ENCODE measurements at places on chromosomes 4 and X.
A peak's percentile ranks its signal among the peaks of the same experiment; 100 is the strongest.

- no peak for DNase-seq
Measured at GRCh38 chr4:185925910-185926360, 113.9 kb upstream of the SORBS2 start.

DNA sequence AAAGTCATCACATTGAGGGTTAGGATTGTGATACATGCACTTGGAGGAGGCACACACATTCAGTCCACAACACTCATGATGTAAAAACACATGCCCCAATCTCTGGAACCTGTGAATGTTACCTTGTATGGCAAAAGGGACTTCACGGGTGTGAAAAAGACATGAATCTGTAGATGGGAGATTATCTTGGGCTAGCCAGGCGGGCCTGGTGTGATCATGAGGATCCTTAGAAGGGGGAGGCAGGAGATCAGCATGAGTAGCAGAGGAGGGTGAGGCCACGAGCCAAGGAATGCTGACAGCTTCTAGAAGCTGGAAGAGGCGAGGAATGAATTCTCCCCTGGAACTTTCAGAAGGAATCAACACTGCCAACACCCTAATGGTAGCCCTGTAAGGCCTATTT lies 77.5 kb upstream of the ENPP6 start:
- no peak for DNase-seq

DNA sequence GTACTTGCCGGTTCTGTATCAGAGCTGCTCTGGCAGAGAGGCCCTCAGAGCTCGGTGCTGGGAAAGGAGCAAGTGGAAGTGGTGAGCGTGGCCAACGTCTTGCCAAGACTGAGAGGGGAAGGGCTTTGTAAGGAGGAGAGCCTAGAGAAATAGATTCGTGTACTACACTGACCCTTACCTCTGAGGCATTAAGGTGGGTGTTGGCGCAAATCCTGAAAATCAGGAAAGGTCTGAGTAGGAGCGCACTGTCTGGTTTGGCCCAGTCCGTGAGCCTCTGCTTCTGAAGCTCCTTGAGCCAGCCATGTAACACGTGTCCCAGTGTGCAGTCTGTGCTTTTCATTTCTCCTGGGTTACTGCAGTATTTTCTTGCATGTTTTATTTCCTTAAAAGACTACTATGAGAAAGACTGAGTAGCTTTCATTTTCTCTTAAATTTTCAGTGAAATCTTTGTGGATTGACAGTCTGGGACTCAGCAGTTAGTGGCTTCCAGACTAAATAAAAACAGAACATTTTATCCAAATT lies 140.5 kb downstream of the SOWAHB start:
- no peak for DNase-seq

DNA sequence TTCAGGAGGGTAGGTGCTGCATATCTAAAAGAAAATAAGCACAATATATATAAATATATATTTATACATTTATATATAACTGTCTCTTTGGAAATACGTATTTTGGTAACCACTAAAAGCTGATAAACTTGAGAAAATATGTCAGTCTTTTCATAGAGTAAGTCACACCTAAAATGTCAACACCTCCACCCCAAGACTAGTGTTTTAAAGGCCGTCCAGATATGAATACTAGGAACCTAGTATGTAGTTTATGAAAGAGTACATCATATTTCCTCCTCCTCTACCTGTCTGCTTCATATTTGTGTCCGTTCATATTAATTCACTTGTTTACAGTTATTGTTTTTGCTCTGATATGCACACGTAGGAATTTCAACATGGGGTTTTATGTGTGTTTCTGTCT lies 45.2 kb downstream of the MTMR8 start:
- no peak for DNase-seq

DNA sequence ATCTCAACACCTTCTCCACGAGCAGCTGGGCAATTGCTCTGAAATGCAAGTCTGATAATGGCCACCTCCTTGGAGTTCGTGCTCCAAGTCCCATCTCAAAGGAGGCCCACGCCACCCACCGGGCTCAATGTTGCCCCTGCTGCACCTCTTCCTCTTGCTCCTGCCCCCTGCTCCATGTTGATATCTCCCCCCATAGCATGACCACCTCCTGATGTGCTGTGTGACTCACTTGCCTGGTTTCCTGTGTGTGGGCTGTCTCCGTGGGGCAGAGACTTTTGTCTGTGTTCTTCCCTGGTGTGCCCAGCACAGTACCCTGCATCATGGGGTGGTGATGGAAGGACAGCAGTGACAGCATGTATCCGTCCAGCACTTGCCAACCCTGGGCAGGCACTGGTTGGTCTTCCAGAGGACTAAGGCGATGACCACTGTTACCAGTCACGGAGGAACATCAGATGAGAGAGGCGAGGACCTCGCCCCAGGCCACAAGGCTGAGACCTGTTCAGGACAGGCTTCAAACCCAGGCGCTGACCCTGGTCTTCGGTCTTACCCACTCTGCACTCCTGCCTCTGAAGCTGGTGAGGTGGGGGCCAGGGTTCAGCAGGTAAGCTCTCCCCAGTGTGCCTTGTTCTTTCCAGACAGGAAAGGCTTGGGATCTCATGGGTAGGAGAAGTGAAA lies 104.6 kb upstream of the LRPAP1 start:
- DNase-seq, result no peak

- no peak for DNase-seq
Measured at GRCh38 chrX:40415675-40416074, 165.1 kb upstream of the ATP6AP2 start.

DNA sequence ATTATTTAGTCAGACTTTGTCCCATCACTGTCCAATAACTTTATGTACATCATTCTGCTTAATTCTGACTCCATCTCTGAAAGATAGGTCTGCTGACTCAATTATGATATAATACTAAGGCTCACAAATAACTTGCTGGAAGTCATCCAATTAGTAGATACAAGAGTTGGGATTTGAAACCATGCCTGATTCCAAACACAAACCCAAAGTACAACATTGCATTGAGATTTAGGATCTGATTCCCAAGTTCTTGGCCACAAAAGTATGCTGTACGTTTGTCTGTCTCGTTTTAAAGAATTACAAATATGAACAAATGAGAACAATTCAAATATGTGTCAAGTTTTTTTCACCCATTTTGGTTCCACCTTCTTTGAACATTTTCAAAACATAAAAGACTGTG lies 108.8 kb downstream of the AMELX start:
- no peak for DNase-seq

GRCh38 chr4:52142816-52143215 lies 91.7 kb downstream of the SPATA18 start:
- DNase-seq, result no peak

GRCh38 chrX:49816435-49816834 lies 12.7 kb upstream of the PAGE4 start:
- no peak for DNase-seq

GRCh38 chr4:21901831-21902230 lies 46.7 kb downstream of the KCNIP4 start:
- DNase-seq, result no peak

GRCh38 chr4:142336251-142336934 lies 509.7 kb downstream of the INPP4B start:
- no peak for DNase-seq

DNA sequence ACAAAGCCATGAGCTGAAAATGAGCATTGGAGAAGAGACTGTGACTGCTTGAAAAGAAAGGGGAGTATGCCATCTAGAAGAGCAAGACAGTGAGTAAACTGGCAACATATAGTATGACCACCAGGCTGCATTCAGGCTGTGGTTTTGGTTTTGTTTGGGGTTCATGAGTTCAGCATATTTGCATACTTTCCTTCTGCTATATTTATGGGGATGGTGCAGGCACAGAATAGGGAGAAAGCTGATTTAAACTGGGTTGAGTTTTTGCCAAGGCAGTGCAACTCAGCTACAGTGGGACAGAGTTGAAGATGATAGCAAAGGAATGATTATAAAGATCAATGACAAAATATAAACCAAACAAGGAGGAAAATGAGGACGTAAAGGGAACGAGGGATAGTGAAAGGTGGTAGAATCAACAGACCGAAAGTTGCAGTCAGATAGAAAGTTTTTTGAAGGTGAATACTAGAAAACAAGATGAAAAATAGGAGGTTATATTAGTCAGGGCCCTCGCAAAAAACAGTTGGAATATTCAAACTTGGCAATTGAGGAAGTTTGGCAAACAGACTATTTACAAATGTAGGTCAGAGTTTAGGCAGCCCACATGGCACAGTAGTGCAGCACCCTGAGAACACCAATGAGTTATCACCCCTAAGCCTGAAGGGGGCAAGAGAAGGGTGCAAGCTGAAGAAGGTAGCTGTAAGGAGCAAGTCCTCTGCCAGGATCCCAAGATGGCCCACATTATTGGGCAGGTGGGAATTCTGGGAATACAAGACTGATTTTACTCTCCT lies 114.8 kb upstream of the MAP9 start:
- no peak for DNase-seq

DNA sequence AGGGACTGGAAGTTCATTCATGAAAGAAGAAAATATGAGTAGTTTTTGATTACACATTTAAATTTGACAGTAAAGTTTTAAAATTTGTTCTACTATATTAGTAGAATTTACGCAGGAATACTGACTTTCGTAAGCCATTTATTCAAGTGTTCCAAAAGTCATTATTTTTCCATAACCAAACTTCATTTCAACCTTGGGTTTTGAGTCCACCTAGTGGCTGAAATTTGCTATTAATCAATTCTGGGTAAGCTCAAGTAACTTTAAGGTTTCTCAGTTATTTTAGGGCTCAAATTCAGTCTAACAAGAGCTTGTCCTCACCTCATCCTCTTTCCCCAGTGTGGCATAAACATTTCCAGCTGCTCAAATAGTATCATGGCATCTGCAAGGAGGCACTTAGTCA lies 175.4 kb downstream of the SH3BGRL start:
- DNase-seq, result no peak

GRCh38 chr4:108742451-108743420 lies 20.1 kb downstream of the ETNPPL start:
- no peak for DNase-seq

DNA sequence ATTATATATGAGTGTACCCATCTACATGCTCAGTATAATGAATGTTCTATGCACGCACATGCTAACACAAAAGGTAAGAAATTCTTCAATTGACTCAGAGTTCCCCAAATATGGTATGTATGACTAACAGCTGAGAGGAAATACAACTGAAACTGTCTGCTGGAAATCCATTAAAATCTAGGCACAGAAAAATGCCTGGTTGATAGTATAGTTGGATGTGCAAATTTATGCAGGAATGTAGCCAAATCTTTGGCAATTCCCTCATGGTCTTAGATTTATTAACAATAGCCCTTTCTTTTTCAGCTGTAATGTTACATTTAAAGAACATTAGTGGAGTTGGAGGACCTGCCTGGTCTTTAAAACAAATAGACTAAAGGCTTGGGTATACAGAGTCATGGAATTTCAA lies 5.5 kb downstream of the CAMK2D start:
- peak; percentile 47 for DNase-seq

DNA sequence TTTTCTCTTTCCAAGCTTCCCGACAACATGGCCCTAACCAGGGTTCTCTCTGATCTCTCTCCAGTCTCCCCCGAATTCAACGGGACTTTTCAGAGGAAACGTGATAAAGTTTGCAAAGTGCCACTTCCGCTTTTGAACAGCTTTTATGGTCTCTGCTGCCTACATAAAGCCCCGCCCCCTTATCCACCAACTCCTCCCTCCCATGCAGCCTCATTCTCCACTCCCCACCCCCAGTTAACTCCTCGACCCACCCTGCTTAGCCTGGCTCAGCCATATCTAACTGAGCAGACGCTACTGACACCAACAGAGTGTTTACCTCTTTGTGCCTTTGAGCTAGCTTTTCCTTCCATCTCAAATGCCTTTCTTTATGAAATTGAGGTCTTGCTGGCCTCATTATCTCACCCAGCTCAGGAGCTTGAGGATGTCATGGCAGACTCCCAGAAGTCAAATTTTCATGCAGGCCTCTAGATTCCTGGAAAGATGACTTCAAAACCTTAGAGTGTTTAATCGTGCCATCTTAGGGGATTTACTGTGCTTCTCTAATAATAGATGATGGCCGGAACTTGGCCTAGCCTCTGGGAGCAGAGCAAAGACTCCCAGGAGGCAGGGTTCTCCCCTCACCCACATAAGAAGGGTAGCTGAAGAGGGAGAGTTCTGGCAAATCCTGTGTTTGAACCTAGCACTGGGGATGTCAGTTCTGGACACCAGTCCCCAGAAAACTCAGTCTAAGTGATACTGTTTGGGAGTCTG lies 606.0 kb downstream of the BCOR start:
- DNase-seq, result no peak

DNA sequence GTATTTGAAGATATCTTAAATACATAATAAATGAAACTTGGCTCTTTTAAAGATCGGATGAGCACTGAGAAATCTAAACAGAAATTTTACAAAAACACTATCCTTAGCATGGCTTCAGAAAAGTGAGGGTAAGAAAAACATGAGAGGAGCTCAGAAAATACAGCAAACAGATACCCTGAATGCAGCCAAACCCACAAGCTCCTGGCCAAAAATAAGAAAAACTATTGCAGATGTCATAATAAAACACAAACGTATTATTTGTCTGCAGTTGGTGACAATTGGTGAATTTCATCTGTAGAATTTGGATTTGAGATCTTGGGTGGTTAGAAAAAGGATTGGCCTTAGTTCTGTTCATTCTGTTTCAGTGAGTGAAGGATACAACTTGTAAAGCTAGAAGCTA lies 603.9 kb downstream of the INPP4B start:
- DNase-seq, result no peak

GRCh38 chr4:185346975-185347601 lies 48.6 kb downstream of the LRP2BP start:
- no peak for DNase-seq

DNA sequence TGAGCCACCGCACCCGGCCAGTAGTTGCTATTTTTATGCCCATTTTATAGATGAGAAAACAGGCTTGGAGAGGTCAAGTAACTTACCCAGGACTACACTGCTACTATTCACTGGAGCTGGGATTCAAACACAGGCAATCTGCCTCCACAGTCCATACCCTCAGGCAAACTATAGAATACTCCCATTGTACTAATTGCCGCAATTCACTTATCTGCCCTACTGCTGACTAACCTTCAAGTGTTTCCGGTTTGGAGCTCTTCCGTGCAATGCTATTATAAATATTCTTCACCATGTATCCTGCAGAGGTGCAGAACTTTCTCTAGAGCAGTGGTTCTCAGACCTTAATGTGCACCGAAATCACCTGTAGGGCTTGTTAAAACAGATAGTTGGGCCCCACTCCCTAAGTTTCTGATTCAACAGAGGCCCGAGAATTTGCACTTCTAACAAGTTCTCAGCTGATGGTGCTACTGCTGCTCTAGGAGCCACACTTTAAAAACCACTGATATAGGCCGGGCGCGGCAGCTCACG lies 1.9 kb upstream of the G3BP2 start:
- DNase-seq, result no peak

- no peak for DNase-seq
Measured at GRCh38 chr4:8414377-8414776, 26.1 kb downstream of the ACOX3 start.

DNA sequence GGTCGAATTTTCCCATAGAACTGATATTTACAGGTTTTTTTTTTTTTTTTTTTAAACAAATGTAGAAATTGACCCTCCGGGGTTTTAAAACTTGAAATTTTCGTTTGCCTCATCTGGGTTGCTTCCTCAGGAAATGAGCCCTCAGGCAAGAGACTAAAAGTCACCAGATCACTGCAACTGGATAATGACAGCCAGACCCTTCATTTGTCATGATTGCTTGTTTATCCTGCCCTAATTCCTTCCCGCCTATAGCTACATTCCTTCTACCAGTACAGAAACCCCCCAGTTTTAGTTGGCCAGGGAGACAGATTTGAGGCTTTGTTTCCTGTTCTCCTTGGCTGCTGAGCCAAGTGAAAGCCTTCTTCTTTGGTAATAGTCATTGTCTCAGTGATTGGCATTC lies 44.0 kb upstream of the IGFBP7 start:
- DNase-seq, result no peak

GRCh38 chr4:38514465-38515146 lies 149.4 kb upstream of the KLF3 start:
- DNase-seq, result no peak
